ENCODE measurements at places on chromosomes 11 and 22. TPM values are rescaled to one million over a fixed set of nuclear protein-coding genes. Genes with fewer than 3 reads are reported as not detected.

Gene NCR3LG1
- total RNA-seq = 3.1 TPM

Gene BLID
- 20.0 TPM for total RNA-seq

Gene OR51A7
- total RNA-seq = not detected

Gene RAB1B
- 49.9 TPM for total RNA-seq

Gene ACTN3
- under 0.01 TPM for total RNA-seq

Gene ART5
- total RNA-seq = not detected

Gene CHRDL2
- total RNA-seq = under 0.01 TPM

Gene OR4A16
- not detected for total RNA-seq

Gene FOLR3
- 0.19 TPM for total RNA-seq

Gene PIK3C2A
- total RNA-seq = 78.6 TPM

Gene ARHGAP8
- 0.28 TPM for total RNA-seq

Gene SCUBE1
- not detected for total RNA-seq

Gene PRRG4
- total RNA-seq = under 0.01 TPM

Gene MS4A4A
- not detected for total RNA-seq

Gene MTFP1
- 13.2 TPM for total RNA-seq

Gene GRAP2
- total RNA-seq = not detected

Gene B4GALNT4
- total RNA-seq = 1.9 TPM

Gene FAM227A
- 1.7 TPM for total RNA-seq

Gene CRELD2
- total RNA-seq = 128 TPM

Gene SCGB1D2
- total RNA-seq = not detected

Gene EMID1
- total RNA-seq = 0.28 TPM

Gene F2
- 0.28 TPM for total RNA-seq

Gene RIMBP3B
- under 0.01 TPM for total RNA-seq

Gene C1QTNF6
- total RNA-seq = 3.5 TPM

Gene TCN2
- 7.9 TPM for total RNA-seq

Gene VPREB1
- total RNA-seq = not detected

All from regular cardiac myocyte (primary cell).